ENCODE measurements at places on chromosomes 3 and 15.
A peak's percentile ranks its signal among the peaks of the same experiment; 100 is the strongest.

DNA sequence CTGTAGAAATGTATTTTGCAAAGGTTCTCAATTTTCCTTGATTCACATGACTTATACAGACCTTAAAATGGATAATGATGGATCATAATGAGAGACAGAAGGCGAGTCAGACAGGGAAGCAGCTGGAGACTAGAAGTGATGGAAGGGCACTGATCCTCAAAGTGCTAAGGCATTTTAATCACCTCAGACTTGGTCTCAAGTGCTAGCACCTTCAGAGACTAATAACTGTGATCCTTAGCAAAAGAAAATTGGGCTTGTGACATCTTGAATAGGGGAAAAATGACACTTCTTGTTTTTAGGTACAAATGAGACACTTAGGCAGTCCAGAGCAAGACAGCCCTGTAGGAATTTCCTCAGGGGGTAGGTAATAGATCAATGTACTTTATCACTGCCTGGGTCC, 1011.7 kb downstream of the SQOR start:
- DNase-seq: no peak

GRCh38 chr15:78987556-78988360, 42.9 kb upstream of the CTSH start:
- DNase-seq: no peak

DNA sequence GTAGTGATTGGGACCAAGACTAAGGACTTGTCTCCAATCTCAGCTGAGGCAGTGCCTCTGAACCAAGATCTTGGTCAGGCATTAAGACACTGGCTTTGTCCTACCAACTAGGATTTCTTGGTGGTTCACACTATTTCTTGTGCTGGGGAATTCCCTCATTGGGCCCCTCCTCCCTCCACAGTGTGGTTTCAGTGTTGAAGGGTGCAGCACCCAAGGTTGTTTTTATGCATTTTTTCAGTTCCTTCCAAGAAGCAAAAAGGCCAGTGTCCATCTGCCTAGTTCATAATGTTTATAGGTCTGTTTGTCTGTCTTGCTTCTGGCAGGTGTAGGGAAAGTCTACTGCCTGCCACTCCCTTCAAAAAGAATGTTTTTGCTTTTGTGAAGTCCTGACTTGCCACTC, 10.6 kb upstream of the ITPKA start:
- no peak for DNase-seq

- no peak for DNase-seq
Measured at GRCh38 chr3:181134873-181135272, 145.3 kb upstream of the DNAJC19 start.

GRCh38 chr15:99431661-99432091, 134.1 kb upstream of the MEF2A start:
- no peak for DNase-seq

- no peak for DNase-seq
Measured at GRCh38 chr3:162021206-162021605, 524.6 kb downstream of the OTOL1 start.

DNA sequence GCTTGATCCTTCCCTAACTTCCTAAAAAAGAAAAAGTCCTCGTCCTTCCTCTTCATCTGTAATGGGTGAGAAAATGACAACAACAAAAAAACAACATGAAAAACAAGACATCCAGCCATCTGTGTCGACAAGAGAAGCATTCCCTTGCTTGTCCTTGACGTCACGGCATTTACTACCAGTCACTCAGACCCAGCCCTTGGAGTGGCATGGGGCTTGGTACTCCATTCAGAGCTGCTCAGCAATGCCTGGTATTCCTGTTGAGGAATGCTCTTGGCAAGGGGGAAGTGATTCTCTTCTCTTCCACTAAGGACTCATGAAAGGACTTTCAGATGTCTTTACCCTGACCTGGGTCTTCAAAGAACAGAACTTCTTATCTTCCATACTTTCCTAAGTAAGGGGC, 339.7 kb upstream of the RASGRP1 start:
- no peak for DNase-seq

GRCh38 chr3:24829629-24830229, 335.1 kb upstream of the THRB start:
- no peak for DNase-seq

GRCh38 chr15:66157507-66157906, 96.0 kb downstream of the MEGF11 start:
- no peak for DNase-seq

- DNase-seq: no peak
Measured at GRCh38 chr15:101599091-101599490, 53.1 kb downstream of the TM2D3 start.

- no peak for DNase-seq
Measured at GRCh38 chr15:28889346-28889745, 3.6 kb downstream of the APBA2 start.

- DNase-seq: no peak
Measured at GRCh38 chr15:25508369-25509002, 69.7 kb upstream of the UBE3A start.

GRCh38 chr15:26889298-26889898, 22.5 kb downstream of the GABRA5 start:
- DNase-seq: peak; percentile 33

DNA sequence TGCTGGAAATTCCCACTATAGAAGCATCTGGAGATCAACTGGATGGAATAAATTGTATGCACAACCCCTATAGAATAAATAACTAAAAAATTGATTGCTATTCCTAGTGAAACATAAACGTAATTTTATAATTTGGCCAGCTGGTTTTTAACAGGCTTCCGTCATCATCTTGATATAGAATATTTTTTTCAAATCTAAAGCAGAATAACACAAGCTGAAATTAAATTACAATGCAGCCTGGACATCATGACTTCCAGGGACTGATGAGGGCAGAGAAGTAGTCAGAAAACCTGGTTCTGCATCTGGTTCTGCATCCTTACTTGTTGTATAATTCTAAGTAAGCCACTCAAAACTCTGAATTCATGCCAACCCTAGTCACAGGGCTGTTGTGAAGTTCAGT, 146.1 kb downstream of the MEX3B start:
- no peak for DNase-seq

- peak; percentile 19 for DNase-seq
Measured at GRCh38 chr15:48855501-48856440, 22.2 kb upstream of the EID1 start.

- no peak for DNase-seq
Measured at GRCh38 chr15:75760704-75761435, 48.2 kb upstream of the CSPG4 start.

Data from HuH-7.5 (cell line).